Stimulated activated CD4-positive, alpha-beta T cell treated with anti-CD3 and anti-CD28 coated beads, Interleukin-1b, Interleukin-23, amount 100 ng/mL, for 1 hour (primary cell): ENCODE measurements at places on chromosomes 16 and 17.

- no peak for DNase-seq
Observed at GRCh38 chr16:86455640-86456039, 54.7 kb upstream of the FOXF1 start.

- no peak for DNase-seq
Observed at GRCh38 chr17:81012574-81013447, 21.2 kb downstream of the CHMP6 start.

GRCh38 chr16:68444056-68444657 is 4.2 kb downstream of the SMPD3 start:
- no peak for DNase-seq

GRCh38 chr17:1936766-1937165 is 88.4 kb downstream of the RTN4RL1 start:
- no peak for DNase-seq

DNA sequence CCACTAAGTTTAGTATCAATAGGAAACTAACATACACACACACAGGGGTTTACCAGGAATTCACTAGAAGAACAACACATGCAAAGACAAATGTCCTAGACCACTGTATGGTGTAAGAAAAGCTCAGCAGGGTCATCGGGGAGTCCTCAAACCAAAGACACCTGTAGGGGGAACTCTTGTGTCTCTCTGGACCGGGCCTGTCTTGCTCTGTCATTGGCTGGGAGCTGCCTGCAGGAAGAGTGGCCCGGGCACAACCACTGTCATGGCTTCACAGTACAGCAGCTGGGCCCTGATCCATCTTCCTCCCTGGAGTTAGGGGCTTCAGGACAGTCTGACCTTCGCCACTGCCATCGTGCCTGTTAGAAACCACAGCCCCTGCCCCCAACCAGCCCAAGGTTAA is 263.6 kb upstream of the DYNLRB2 start:
- no peak for DNase-seq

DNA sequence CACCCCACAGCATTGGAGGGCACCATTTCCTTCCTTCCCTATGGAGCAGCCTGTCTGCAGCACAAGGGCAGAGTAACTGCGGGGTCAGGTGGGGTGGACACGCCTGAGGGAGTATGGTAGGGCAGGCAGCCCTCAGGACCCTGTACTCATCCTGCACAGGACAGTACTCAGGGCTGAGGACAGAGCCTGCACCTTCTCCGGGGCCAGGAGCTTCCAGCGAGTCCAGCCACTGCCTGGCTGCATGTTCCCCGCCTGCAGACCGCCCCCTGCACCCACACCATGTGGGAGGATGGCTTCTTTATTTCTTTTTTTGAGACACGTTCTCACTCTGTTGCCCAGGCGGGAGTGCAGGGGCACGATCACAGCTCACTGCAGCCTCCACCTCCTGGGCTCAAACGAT is 47.6 kb upstream of the CDC42EP4 start:
- no peak for DNase-seq

GRCh38 chr16:78060809-78061208 is 38.5 kb downstream of the CLEC3A start:
- DNase-seq: no peak

DNA sequence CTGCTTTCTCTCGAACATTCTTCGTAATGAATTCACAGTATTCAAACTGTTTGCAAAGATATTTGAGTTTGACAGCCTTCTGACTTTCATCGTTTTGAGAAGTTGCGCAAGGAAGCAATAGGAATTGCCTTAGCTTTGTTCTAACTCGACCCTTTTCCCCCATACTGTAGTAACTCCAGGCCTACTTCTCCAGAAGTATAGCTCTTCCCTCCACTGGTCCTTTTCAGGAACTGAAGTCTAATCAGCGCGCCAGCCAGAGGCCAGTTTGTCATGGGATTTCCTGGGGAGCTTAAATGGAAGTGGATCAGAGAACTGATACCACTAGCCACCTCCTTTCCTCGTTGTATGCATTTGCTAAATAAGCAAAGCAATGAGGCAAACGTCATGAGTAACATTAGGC is 27.9 kb downstream of the CDR2 start:
- no peak for DNase-seq

- no peak for DNase-seq
Observed at GRCh38 chr17:9208381-9209105, 187.2 kb downstream of the NTN1 start.

DNA sequence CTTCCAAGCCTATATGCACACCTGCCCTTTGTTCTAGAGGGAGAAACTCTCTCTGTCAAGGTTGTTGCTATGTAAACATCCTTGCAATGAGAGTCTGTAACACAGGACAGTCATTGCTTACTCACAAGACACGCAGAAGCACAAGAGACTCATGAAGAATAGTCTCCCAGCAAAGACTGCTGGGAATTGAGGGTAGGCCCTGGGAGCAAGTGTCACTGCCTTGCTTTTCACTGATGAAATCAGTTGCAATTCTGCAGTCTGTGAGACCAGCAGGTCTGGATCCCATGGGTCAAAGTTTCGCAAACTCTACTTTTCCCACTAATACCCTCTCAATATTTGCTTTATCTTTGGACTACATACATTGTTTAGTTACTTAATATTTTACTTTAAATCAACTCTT is 177.4 kb downstream of the FTO start:
- DNase-seq: no peak

GRCh38 chr17:41510251-41511065 is 5.0 kb upstream of the KRT13 start:
- no peak for DNase-seq

DNA sequence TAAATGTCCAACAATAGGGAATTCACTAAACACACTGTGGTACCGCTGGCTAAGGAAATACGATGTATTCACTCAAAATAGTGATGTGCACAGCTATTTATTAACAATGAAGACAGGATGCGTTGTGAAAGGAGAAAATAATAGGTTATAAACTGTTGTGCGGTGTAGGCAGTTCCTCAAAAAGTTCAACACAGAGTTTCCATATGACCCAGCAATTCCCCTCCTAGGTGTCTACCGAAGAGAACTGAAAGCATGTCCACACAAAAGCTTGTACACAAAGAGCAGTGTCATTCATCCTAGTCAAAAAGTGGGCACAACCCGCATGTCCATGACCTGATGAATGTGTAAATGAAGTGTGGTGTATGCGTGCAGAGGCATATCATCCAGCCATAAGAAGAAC is 1.2 kb upstream of the CES1 start:
- no peak for DNase-seq

DNA sequence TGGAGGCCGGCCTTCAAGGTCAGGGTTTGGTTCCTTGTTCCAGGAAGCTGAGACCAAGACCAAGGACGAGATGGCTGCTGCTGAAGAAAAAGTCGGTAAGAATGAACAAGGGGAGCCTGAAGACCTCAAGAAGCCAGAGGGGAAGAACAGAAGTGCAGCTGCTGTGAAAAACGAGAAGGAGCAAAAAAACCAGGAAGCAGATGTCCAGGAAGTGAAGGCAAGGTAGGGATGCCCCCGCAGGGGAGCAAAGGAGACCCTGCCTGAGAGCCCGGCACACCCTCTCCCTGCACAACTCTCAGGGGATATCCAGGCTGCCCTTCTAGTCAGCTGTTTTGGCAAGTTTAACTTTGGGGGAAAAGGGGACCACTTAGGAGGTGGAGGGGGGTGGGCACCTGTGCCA is 29.0 kb downstream of the RNF213 start:
- no peak for DNase-seq

- DNase-seq: no peak
Observed at GRCh38 chr17:48229936-48230335, 122.4 kb downstream of the SNX11 start.

DNA sequence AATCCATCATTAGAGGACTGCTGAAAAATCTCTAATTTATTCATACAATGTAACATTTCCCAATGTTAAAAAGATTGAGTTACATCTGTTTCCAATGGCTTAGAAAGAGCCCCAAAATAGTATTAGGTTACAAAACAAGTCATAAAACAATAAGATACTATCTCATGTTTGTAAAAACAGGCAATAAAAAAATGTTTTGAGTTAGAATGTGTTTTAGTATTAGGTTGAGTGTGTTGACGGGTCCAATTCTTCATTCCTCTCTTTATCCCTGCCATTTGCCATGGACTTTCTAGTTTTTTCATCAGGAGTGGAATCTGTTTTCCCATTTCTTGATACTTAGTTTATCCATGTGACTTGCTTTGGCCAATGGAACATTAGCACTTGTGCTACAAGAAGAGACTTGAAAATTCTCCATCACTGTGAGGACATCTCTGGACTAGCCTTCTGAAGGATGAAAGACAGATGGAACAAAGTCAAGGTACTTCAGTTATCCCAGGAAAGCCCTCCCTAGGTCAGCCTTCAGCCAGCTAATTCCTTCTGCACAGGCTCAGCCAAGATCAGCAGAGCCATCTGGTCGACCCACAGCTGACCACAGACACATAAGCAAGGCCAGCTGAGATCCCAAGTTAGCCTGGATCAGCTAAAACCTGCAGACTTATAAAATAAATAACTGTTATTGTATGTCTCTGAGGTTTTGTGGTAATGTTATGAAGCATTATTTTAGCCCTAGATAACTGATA is 83.3 kb downstream of the HS3ST3A1 start:
- no peak for DNase-seq

DNA sequence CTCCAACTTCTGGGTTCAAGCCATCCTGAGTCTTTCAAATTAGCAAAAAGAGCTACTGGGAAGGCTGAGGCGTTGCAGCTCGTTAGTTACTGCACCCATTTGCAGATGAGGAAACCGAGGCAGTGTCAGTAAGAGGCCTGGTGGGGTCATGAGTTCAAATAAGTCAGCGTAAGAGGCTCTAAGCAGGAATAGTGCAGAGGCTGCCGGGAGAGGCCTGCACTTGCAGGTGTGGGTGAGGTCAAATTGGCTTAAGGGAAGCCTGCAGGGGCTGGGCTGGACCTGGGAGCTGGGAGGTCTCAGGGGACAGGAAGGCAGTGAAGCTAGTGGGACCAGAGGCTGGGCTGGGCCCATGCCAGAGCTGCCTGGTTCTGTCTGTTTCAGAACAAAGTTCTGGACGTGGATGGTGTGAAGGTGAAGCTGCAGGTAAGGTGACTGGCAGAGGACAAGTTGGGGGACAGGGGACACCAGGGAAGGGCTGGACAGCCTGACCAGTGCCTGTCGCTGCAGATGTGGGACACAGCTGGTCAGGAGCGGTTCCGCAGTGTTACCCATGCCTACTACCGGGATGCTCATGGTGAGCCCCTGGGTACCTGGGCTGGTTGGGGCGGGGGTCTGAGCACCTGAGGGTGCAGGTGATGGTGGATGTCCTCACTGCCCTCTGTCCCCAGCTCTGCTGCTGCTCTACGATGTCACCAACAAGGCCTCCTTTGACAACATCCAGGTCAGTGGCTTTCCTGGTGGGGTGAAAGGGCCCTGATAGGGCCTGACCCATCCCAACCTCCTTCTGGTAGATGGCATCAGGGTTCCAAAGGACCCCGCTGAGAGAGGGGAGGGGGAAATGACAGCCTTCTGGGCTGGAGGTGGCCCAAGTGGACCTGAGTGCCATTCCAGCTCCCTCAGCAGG is 3.0 kb downstream of the RAB26 start:
- DNase-seq: no peak

DNA sequence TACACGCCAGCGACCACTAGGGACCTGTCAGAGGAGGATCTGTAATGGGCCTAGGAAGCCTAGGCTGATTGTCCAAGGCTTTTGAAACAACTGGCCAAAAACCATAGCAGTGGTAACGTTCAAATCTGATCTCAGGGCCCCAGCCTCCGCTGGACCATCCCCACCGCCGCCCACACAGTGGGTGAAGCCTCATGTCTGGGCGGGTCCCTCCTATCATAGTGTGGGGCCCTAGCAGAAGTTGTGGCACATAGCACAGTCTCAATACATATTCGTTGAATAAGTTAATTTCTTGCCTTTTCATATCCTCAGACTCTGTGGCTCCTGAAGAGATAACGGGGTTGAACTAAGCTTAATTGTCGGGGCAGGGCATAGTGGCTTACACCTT is 818 bp downstream of the DPH1 start:
- no peak for DNase-seq

- DNase-seq: no peak
Observed at GRCh38 chr17:80890196-80890920, 101.3 kb upstream of the CHMP6 start.

- no peak for DNase-seq
Observed at GRCh38 chr16:50603206-50604064, 55.2 kb downstream of the NKD1 start.

DNA sequence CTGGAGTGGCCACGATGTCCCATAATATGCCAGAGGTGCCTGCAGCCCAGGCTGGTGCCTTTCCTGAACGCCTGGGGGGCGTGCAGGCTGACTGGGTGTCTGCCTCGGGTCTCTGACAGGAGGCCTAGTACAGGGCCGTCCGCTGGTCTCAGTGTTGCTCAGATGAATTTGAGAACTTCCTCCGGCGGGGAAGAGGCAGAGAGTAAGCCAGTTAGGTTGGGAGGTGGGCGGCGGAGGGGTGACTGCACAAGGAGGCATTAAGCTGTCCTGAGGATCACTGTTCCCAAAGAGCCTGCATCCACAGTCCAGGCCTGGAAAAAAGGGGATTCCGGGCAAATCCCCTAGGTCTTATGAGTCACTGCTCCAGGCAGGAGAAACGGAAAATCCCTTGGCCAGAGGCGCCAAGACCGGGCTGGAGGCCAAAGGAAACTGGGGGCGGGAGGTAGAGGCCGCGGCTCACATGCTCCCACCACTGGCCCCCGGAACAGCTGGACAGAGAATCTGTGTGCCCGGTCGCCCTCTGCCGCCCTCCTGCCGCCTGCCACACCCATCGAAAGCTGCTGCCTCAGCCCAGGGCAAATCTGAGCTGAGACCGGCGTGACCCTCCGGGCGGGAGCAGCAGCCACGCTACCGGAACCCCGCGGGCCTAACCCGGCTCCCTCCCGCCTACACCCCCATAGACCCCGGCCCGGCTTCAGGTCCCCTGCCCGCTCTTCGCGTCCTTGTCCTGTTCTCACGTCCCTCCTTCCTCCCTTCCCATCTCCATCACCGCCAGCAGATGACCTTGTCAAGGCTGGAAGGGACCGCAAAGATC is 1.2 kb downstream of the TRIM47 start:
- no peak for DNase-seq

- DNase-seq: no peak
Observed at GRCh38 chr17:76948726-76949342, 80.6 kb downstream of the MGAT5B start.

DNA sequence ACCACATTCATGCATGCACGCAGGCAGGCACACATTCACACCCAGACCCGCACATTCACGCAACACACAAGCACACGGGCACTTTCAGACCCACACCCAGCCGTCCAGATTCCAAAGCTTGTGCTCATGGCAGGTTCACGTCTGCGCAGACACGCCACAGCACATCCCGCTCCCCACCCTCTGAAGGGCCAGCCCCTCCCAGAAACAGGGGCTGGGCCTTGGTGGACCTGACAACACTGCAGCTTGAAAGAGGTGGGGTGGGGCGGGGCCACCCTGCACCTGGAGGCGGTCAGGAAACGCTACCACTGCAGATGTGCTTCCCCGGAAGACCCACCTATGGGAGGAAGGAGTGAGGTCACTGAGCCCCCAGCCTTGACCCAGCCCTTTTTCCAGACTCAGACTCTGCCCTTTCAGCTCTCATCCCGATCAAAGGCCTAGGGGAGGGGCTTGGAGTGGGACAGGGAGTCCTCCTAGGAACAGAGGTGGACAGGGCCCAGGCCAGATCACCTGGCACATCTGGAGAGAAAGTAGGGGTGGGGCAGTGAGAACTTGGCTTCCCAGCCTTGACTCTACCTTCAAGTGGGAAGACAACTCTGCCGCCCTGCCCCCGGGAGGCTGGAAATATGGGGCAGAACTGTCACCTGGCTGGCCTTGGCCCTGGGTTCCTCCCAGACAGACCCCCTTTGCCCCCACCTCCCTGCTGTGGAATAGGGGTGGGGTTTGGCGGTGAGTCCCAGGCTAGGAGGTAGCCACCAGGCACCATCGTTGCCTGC is 11.0 kb downstream of the P3H4 start:
- no peak for DNase-seq
